ENCODE measurements at places on chromosomes 13 and 19.

GRCh38 chr13:27634791-27635190 is 13.1 kb downstream of the POLR1D start:
- DNase-seq, result no peak

GRCh38 chr19:45876411-45877197 is 9.3 kb downstream of the IRF2BP1 start:
- no peak for DNase-seq

DNA sequence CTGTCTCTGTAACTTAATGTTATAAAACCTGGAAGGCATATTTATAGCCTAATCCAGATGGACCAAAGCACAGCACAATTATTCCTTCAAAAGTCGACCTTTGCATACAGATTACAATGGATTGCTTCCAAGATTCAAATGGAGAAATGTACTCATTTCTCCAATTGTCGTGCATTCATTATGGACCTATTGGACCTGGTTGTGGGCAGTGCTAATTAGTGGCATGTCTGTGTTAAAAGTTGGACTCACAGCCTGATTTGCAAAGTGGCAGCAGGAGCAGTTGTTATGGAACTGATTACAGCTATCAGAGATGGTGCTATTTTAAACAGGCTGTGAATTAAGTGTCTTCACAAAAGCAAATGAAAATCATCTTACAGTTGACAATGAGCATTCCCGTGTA is 1529.3 kb upstream of the SLC10A2 start:
- DNase-seq, result no peak

DNA sequence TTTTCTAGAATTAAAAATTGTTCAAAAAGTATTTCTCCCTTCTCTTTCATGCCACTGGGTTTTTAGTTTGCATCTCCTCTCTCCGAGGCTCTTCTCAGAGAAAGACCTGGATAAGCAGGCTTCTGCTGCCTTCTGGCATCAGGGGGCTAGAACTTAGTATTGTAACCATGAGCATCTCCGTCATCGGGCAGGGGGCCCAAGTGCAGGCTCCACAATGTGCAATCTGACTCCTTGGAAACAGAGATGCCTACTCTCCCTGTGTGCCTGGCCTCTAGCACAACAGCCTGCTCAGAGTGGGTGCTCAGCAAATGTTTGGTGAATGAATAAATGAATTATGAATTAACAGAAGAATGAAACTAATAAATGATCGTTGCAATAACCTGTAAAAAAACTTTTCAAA is 45.6 kb upstream of the MTIF3 start:
- DNase-seq, result no peak

DNA sequence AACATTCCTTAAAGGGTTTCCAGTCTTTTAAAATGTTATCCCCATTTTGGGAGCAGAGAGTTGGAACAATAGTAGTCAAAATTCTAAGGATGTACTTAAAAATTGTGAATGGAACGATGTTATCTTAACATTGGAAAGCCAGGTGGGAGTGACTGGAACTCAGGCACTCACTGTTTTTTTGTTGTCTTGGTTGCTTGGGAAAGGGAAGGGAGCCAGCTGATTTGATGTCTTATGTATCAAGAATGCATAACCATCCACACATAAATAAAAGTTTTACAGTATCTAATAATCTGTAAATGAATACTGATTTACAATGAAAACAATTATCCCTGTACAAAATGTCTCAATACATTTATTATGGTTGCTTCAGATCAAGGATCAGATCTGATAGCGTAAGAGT is 88.7 kb downstream of the SLC10A2 start:
- peak; percentile 74 for DNase-seq

GRCh38 chr13:29050719-29051118 is 230.6 kb downstream of the MTUS2 start:
- DNase-seq, result no peak

DNA sequence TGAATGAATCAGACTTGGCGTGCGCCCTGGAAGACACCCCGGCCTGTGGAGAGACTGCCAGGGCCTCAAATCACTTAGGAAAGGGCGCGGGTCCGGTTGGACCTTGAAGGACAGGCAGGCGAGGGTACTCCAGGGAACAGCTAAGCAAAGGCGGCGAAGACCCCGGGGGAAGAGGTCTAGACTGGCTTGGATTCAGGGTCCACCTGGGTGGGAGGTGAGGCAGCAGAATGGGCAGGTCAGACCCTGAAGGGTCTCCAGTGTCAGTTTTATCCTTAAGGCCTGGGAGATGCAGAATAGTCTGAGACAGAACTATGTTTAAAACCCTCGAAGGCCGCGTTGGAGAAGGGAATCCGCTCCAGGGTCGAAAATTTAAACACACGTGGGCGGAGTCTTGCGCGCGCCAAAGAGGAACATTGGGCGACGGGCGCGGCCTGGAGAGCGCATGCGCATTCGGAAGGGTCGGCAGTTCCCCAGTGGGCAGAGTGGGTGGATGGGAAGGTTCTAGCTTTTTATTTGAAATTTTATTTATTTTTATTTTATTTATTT is 567 bp upstream of the SMG9 start:
- DNase-seq, result no peak

Measured in foreskin fibroblast (primary cell).